GM12878 (cell line): ENCODE measurements at places on chromosomes 12 and 14. TPM values are rescaled to one million over a fixed set of nuclear protein-coding genes. Genes with fewer than 3 reads are reported as not detected.

LTA4H gene
- total RNA-seq = 44.7 and 45.9 TPM in 2 replicates

LYZ gene
- 0.77 and 1.9 TPM in 2 replicates for total RNA-seq

- no peaks in the 10 kb centered on the region for H3K27me3 ChIP-seq
- DNase-seq = no peak
- H3K36me3 ChIP-seq = no peaks in the 10 kb centered on the region
- H3K4me3 ChIP-seq = no peak overlapping the region
These were observed 259.7 kb downstream of the DAD1 start for GRCh38 chr14:22329371-22329770.

DNA sequence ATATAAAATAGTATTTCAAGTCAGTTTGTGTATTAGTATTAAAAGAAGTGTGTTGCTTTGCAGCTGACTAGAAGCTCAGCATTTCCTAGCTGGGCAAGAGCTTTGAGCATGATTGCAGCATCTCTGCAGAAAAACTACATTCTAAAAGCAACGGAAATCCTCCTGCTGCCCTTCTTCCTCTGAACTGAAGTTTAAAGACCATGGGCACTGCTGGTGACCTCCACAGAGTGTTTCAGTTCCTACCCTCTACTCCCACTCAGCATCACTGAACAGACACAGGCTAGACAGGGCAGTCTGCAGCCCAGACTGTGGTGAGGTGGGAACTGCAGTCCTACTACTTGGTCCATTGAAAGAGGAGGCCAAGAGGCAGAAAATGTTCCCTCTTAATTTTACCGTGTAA is 59.0 kb downstream of the FAR2 start:
- no peaks in the 10 kb centered on the region for H3K27me3 ChIP-seq
- no peaks in the 10 kb centered on the region for H3K4me1 ChIP-seq
- H3K36me3 ChIP-seq = no peaks in the 10 kb centered on the region

DNA sequence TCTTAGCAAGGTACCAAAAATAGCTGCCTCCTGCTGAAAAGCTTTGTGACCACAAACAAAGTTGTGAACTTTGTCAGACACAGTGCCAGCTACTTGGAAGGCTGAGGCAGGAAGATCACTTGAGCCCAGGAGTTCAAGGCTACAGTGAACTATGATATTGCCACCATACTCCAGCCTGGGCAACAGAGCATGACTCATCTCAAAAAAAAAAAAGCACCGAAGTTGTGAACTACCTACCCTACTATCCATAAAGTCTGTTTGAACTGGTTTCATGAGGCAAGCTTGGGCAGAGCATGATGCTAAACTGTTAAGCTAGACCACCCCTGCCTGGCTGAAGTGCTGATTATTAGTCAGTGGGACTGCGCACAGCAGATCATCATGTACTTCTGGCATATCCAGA is 75.5 kb downstream of the RAD52 start:
- no peak overlapping the region for H3K27ac ChIP-seq
- no peak overlapping the region for H3K4me3 ChIP-seq
- H3K36me3 ChIP-seq = peaks cover 2% of the 10 kb centered on the region
